Right renal pelvis (tissue), 4 donors: ENCODE measurements at places on chromosomes 13 and 19. TPM values are rescaled to one million over a fixed set of nuclear protein-coding genes. Genes with fewer than 3 reads are reported as not detected.

DNA sequence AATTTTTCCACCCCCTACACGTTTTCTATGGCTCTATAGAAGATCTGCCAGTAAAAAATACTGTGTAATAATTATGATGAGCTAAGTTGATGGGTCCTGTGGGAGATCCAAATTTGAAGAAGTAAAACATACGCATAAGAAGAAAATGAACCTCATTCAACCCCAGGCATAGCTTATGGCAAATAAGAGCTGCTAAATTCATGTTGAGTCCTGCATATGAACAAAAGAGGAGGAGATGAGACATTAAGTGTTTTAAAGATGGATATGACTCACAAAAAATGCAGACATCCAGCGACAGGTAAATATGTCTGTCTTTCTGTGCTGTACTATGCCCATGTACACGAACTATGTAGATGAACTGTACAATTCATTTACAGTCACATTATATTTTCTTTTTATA lies 101.9 kb downstream of the LIG4 start:
- no peak for DNase-seq

DNA sequence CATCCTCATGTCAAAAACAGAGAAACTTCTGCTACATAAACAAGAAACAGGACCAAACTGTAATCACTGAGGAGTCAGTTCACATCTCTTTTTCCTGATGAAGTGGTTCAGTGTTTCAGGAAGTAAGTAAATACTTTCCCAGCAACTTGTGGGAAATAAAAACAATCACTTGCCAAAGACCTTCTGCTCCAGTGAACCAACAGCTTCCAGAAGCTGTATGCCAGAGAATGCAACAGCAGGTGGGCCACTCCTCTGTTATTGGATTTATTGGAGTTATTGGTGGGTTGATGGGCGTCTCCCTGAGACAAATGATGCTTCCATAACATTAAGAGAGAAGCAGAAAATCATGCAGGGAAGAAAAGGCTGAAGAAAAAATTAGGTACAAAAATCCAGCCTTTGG lies 9.9 kb downstream of the SLC6A16 start:
- no peak for DNase-seq

DNA sequence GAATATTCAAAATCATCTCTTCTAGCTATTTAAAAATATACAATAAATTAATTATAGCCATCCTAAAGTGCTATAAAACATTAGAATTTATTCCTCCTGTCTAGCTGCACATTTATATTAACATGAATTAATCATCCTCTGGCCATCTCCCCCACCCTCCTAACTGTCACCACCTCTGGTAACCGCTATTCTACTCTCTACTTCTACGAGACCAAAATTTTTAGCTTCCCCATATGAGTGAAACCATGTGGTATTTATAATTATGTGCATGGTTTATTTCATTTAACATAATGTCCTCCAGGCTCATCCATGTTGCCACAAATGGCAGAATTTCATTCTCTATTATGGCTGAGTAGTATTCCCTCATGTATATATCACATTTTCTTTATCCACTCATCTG lies 265.2 kb downstream of the COG6 start:
- DNase-seq, result no peak

DNA sequence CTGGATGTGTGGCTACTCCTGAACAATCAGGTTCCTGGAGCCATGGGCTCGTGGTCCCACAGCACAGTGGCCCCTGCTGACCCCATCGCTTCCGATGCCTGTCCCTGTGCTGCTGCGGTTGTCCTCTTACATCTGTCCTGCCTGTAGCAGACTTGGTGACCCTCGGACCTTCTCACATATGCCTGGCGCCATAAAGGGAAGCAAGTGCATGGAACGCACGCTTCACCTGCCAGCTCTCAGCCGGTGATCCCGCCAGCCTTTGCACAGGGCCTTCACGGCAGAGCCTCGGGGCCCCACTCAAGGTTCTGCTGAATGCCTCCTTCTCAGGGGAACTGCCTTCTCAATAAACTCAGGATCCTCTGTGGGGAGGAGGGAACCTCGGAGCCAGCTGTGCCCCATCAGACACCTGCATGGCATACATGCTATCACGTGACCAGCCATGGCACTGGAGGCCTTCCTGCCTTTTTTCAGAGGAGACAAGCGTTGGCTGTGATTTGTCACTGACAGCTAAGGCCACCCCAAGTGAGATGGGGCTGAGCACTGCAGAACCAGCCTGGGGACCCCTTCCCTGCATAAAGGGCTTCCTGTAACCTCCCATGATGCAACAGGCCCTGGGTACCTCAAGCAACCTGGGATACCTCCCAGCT lies 24.3 kb downstream of the PEPD start:
- DNase-seq, result no peak

GRCh38 chr13:112182846-112183531 lies 116.0 kb downstream of the SOX1 start:
- DNase-seq, result no peak

Gene MIER2
- 24.8 TPM for polyA plus RNA-seq
